Activated naive CD8-positive, alpha-beta T cell treated with anti-CD3 and anti-CD28 coated beads, Interleukin-2, amount 50 U/mL, for 24 hours (primary cell): ENCODE measurements at places on chromosomes 12 and 14.
A peak's percentile ranks its signal among the peaks of the same experiment; 100 is the strongest.

DNA sequence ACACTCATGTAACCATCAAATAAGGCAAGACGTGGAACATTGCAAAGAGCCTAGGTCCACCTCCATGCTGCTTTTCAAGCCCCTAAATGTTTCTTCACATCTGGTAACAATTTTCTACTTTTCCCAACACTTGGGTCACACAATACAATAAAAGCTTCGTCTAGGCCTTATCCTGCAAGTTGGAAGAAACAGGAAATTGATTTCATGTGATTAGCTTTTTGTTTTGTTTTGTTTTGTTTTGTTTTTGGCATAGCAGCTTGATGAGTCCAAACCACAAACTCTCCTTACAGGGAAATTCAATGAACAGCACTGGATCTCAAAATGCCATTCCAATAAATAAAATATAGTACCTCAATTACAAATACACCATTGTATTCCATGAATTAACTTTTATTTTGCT is 19.3 kb downstream of the TAS2R50 start:
- no peak overlapping the region for H3K27ac ChIP-seq
- H3K36me3 ChIP-seq = peaks cover 25% of the 10 kb centered on the region
- DNase-seq = no peak

GRCh38 chr14:63918411-63918810 is 65.6 kb downstream of the SYNE2 start:
- H3K27ac ChIP-seq = no peak overlapping the region
- H3K27me3 ChIP-seq = no peaks in the 10 kb centered on the region
- H3K4me3 ChIP-seq = no peak overlapping the region
- no peak for DNase-seq
- H3K4me1 ChIP-seq = peaks cover 10% of the 10 kb centered on the region
- peaks cover 2% of the 10 kb centered on the region for H3K36me3 ChIP-seq

- no peak for DNase-seq
- peaks cover 2% of the 10 kb centered on the region for H3K4me1 ChIP-seq
Measured at GRCh38 chr12:3043406-3043805, 33.8 kb upstream of the TSPAN9 start.

DNA sequence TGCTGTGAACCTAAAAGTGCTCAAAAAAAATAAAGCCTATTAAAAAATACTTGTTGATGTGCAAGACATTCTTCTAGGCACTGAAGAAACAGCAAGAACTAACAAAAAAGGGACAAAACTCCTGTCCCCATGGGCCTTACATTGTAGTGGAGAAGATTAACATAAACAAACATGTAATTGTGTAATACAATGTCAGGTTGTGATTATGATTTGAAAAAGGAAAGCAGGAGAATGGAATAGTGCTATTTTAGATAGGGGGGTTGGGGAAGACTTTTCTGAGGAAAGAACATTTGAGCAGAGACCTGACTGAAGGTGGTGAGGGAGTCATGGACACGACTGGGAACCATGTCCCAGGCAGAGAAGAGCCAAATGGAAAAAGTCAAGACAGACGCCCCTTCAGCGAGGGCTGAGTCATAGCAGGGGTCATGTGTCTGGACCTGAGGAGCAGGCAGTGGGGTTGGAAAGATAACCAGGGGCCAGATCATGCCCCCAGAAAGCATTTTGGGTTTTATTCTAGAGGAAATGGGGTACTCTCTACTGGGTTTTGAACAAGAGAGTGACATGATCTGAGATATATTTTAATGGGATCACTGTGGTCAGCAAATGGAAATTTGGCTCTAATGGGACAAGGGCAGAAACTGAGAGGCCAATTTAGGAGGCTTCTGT is 19.4 kb upstream of the IFNG start:
- peak overlapping the region; percentile 76 for H3K27ac ChIP-seq
- H3K36me3 ChIP-seq = peaks cover 2% of the 10 kb centered on the region
- peak overlapping the region; percentile 12 for H3K4me3 ChIP-seq
- H3K4me1 ChIP-seq = peaks cover 74% of the 10 kb centered on the region
- no peak for DNase-seq

GRCh38 chr14:51564460-51564859 is 87.2 kb upstream of the FRMD6 start:
- no peak overlapping the region for H3K4me3 ChIP-seq
- no peaks in the 10 kb centered on the region for H3K27me3 ChIP-seq
- H3K27ac ChIP-seq = no peak overlapping the region
- DNase-seq = no peak
- H3K4me1 ChIP-seq = peaks cover 26% of the 10 kb centered on the region
- H3K36me3 ChIP-seq = no peaks in the 10 kb centered on the region

DNA sequence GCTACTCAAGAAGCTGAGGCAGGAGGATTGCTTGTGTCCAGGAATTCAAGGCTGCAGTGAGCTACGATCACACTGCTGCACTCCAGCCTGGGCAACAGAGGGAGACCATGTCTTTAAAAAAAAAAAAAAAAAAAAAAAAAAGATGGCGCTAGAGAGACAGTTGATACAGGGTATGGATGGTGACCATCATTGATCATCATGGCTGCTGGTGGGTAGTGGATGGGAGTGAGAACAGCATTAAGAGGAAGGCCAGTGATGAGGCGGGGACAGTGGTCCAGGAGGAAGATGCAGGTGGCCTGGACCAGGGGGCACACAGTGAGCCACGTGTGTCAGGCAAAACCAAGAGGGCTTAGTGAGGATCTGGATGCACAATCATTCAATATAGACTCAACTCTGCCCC is 26.8 kb upstream of the MAP1LC3B2 start:
- peaks cover 9% of the 10 kb centered on the region for H3K27me3 ChIP-seq
- no peaks in the 10 kb centered on the region for H3K36me3 ChIP-seq
- H3K27ac ChIP-seq = peak overlapping the region; percentile 65
- H3K4me3 ChIP-seq = peak overlapping the region; percentile 76
- no peak for DNase-seq
- H3K4me1 ChIP-seq = peaks cover 32% of the 10 kb centered on the region

- H3K4me1 ChIP-seq = peaks cover 44% of the 10 kb centered on the region
- H3K27me3 ChIP-seq = no peaks in the 10 kb centered on the region
- peak overlapping the region; percentile 99 for H3K27ac ChIP-seq
- H3K36me3 ChIP-seq = peaks cover 61% of the 10 kb centered on the region
- H3K4me3 ChIP-seq = peak overlapping the region; percentile 98
Measured at GRCh38 chr12:98595243-98595988, 1.9 kb downstream of the SLC25A3 start.

DNA sequence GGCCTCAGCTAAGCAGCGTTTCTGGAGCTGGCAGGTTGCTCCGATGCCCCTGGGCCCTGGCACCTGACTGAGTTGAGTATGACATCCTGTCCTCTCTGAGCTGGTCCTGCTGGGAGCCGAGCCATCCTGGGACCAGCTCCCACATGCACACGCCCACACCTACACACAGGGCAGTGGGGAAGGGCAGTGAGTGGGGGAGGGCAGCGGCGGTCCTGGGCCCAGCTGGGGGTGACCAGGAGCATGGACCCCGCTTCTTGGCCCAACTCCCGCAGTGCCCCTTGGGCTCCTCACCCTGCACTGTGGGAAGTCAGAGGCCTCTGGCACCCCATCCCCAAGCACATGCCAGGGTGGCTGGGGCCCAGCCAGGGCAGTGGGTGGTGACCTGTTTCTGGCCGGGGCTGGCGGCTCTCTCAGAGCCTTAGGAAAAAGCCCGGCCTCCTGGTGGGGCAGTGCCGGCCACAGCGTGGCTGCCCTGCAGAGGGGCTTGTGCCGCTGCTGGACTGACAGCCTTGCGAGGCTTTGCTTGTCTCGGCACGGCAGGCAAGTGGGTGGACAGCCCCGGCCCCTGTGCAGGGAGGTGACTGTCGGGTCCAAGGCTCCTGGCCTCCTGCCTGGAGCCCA is 5.9 kb upstream of the CRIP2 start:
- H3K4me1 ChIP-seq = no peaks in the 10 kb centered on the region
- H3K4me3 ChIP-seq = no peak overlapping the region
- peaks cover 2% of the 10 kb centered on the region for H3K36me3 ChIP-seq
- no peak for DNase-seq
- no peak overlapping the region for H3K27ac ChIP-seq

- peak overlapping the region; percentile 92 for H3K4me3 ChIP-seq
- H3K4me1 ChIP-seq = peaks cover 92% of the 10 kb centered on the region
- H3K27ac ChIP-seq = peak overlapping the region; percentile 97
- no peaks in the 10 kb centered on the region for H3K27me3 ChIP-seq
- no peak for DNase-seq
- H3K36me3 ChIP-seq = peaks cover 4% of the 10 kb centered on the region
Measured at GRCh38 chr12:75479963-75480461, 543 bp upstream of the GLIPR1 start.

DNA sequence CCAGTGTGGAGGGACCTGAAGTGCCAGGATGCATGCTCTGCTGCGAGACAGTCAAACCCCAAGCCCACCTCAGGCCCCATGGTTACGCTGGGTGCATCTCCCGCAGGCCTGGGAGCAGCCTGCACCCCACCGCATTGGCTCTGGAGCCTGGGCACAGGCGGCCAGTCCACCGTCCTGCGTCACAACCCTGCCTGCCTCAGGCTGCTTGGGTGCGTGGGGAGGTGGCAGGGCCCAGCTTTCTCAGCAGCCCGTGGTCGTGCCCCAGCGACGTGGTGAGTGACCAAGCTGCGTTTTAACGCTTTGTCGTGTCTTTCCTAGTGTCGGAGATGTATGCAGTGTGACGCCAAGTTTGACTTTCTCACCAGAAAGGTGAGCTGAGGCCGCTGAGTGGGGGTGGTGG is 10.9 kb downstream of the ZFYVE21 start:
- peaks cover 4% of the 10 kb centered on the region for H3K36me3 ChIP-seq
- no peaks in the 10 kb centered on the region for H3K27me3 ChIP-seq
- H3K27ac ChIP-seq = no peak overlapping the region
- peaks cover 5% of the 10 kb centered on the region for H3K4me1 ChIP-seq

DNA sequence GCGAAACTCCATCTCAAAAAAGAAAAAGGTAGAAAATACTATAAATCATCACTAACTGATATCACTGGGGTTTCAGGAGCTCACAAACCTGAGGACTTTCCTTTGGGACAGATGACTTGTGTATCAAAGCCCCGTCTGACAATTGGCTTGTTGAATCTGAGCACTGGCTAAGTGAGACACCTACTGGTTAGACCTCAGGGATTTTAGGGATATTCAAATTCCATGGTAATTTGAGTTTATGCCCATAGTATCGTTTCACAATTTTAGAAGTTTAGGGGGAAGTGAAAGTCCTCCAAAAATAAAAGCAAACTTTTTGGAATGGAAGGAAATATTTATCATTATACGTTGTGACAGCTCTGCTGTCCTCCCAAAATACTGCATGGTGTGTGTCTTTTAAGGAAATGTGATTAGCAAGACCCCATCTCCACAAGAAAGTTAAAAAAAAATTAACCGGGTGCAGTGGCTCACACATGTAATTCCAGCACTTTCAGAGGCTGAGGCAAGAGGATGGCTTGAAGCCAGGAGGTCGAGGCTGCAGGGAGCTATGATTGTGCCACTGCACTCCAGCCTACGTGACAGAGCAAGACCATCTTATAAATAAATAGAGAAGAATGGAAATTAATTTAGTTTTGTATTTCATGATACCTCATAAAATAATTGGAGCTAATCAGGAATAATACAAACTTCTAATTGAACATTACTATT is 49.2 kb downstream of the FBXL14 start:
- no peaks in the 10 kb centered on the region for H3K36me3 ChIP-seq
- peaks cover 52% of the 10 kb centered on the region for H3K27me3 ChIP-seq
- H3K4me3 ChIP-seq = no peak overlapping the region
- H3K27ac ChIP-seq = no peak overlapping the region
- DNase-seq = no peak

DNA sequence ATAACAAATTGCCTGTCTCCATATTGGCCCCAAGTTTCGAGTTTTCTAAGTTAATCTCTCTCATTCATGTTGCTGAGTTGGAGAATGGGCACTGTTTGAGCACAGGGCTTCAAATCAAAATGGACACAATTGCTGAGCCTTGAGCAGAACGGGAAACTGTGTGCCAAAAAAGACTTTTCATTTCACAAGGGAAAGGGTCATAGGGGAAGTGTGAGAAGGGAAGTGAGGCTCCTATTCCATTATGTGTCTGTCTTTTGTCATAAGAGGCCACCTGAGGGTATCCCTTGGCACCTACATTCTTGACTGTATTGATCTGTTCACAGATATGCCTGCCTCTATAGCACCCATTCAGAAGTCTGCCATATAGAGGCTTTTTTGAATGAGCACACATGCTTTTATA is 59.1 kb downstream of the TTLL5 start:
- no peak for DNase-seq
- no peaks in the 10 kb centered on the region for H3K4me1 ChIP-seq
- no peak overlapping the region for H3K4me3 ChIP-seq

DNA sequence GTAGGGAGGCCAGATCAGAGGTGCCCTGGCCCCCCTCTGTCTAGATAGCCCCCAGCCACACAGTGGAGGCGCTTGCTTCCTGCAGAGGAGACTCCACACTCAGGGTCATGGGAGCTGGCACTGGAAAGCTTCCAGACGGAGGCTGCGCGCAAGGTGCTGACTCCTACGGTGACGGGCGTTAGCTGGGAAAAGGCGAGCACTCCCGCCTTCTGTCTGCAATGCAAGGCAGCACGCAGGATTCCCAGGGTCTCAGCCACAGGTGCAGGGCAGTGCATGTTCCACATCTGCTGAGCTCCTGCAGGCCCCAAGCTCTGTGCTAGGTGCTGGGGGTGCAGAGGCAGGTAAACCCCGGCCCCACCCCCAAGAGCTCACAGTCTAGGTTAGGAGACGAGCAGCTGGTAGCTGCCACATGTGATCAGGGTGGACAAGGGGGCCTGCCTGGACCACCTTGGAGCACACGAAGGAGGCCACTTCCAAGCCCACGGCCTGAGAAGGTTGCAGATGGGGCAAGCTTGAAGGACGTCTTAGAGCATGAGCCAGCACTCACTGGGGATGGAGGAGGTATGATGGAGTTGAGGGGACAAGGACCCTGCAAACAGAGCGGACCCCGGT is 310.9 kb upstream of the DIO3 start:
- H3K4me1 ChIP-seq = no peaks in the 10 kb centered on the region
- H3K27ac ChIP-seq = no peak overlapping the region
- peaks cover 7% of the 10 kb centered on the region for H3K27me3 ChIP-seq
- H3K36me3 ChIP-seq = no peaks in the 10 kb centered on the region
- DNase-seq = no peak
- H3K4me3 ChIP-seq = no peak overlapping the region

DNA sequence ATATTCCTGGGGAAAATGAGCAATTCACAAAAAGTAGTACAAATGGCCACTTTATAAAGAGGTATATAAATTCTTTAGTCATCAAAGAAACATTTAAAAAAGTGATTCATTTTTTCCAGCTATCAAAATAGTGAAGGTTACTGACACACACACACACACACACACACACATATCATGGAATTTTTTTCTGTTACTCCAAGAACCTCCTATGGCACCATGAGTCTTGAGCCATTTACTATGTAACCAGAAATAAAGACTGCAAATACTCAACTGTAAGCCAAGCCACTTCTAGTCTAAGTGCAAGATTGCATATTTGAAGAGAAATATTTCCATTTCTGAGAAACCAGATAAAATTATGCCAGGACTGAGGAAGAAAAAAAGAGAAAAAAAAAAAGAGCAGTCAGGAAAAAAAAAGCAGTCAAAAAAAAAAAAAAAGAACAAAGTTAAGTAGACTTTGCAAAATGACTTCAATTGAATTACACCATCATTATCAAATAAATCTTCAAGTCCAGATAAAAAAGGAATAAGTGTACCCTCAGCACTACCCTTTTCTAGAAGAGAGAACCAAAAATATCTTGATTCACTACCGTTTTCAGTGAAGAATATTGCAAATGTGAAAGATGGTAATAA is 275.7 kb downstream of the DAD1 start:
- H3K4me3 ChIP-seq = no peak overlapping the region
- no peaks in the 10 kb centered on the region for H3K4me1 ChIP-seq
- DNase-seq = no peak
- no peaks in the 10 kb centered on the region for H3K27me3 ChIP-seq
- no peaks in the 10 kb centered on the region for H3K36me3 ChIP-seq
- H3K27ac ChIP-seq = peak overlapping the region; percentile 39

GRCh38 chr14:33768458-33768830 is 182.4 kb downstream of the EGLN3 start:
- H3K27ac ChIP-seq = no peak overlapping the region
- no peaks in the 10 kb centered on the region for H3K36me3 ChIP-seq
- H3K27me3 ChIP-seq = peaks cover 4% of the 10 kb centered on the region
